ENCODE measurements at places on chromosomes 7 and 10. TPM values are rescaled to one million over a fixed set of nuclear protein-coding genes. Genes with fewer than 3 reads are reported as not detected.

The TFR2 gene
- 0.17 TPM for total RNA-seq

The IDI2 gene
- total RNA-seq: not detected

The SPDYE1 gene
- not detected for total RNA-seq

The ERVW-1 gene
- not detected for total RNA-seq

The ATRNL1 gene
- 1.6 TPM for total RNA-seq

The CUZD1 gene
- total RNA-seq: 0.45 TPM

The SSC4D gene
- total RNA-seq: 0.67 TPM

The TMEM176B gene
- not detected for total RNA-seq

The PIK3AP1 gene
- not detected for total RNA-seq

The AEBP1 gene
- 31.1 TPM for total RNA-seq

The GPR22 gene
- total RNA-seq: not detected

The CADPS2 gene
- 5.7 TPM for total RNA-seq

The CC2D2B gene
- not detected for total RNA-seq

The ZCCHC24 gene
- total RNA-seq: 24.7 TPM

The NME8 gene
- total RNA-seq: not detected

The PPP1R17 gene
- total RNA-seq: not detected

The GNAI1 gene
- total RNA-seq: 28.6 TPM

The DYNC1I1 gene
- total RNA-seq: 0.34 TPM

The SLC18A3 gene
- total RNA-seq: not detected

Data from bronchus fibroblast of lung (primary cell).